ENCODE measurements at places on chromosomes 4 and X. TPM values are rescaled to one million over a fixed set of nuclear protein-coding genes. Genes with fewer than 3 reads are reported as not detected.

Gene UGT2A3
- total RNA-seq, result not detected

GRCh38 chrX:44183329-44183728, 160.1 kb downstream of the EFHC2 start:
- DNase-seq, result no peak

DNA sequence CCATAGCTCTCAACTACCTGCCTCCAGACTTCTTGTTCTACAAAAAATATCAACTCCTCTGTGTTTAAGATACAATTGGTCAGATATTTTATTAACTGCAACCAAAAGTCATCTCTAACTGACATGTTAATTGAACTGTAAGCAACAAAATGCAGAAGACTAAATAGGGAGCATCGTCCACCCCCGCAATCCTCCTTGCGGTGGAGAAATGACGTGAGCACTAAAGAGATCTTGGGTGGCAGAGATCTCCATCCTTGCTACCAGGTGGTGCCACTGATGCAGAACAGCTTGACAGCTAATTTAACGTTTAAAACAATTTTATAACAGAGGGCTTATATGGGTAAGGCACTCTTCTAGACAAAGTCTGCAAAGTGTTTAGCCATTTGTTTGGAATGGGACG, 164.4 kb upstream of the FTHL17 start:
- no peak for DNase-seq

GRCh38 chr4:73443224-73443623, 7.2 kb downstream of the AFP start:
- DNase-seq, result no peak
